Osteoblast (primary cell): ENCODE measurements at places on chromosomes 4 and X. TPM values are rescaled to one million over a fixed set of nuclear protein-coding genes. Genes with fewer than 3 reads are reported as not detected.

Gene UGT2A1
- not detected in 2 replicates for total RNA-seq

Gene ETDB
- total RNA-seq, result not detected in 2 replicates

Gene AADAT
- total RNA-seq, result 4.0 and 6.5 TPM in 2 replicates

Gene IGSF1
- 0.29 and 1.1 TPM in 2 replicates for total RNA-seq

Gene SGMS2
- total RNA-seq, result 148 and 149 TPM in 2 replicates

Gene ZDHHC15
- total RNA-seq, result 0.59 and 1.1 TPM in 2 replicates

Gene CT83
- total RNA-seq, result not detected in 2 replicates

Gene ENPEP
- total RNA-seq, result 0.59 and 1.1 TPM in 2 replicates

Gene ZNF630
- 0.72 and 2.1 TPM in 2 replicates for total RNA-seq

Gene RNF128
- total RNA-seq, result 0.59 and 0.72 TPM in 2 replicates

Gene TNMD
- not detected in 2 replicates for total RNA-seq

Gene VEGFD
- total RNA-seq, result under 0.01 and 0.36 TPM in 2 replicates

Gene PAK3
- 1.4 and 2.4 TPM in 2 replicates for total RNA-seq

Gene IL2RG
- not detected in 2 replicates for total RNA-seq

Gene OSTC
- 256 and 312 TPM in 2 replicates for total RNA-seq

Gene HDX
- total RNA-seq, result 5.1 and 5.3 TPM in 2 replicates

Gene RBM47
- 1.8 and 2.2 TPM in 2 replicates for total RNA-seq

Gene RS1
- total RNA-seq, result not detected in 2 replicates

Gene BMP3
- total RNA-seq, result not detected in 2 replicates

Gene GLOD5
- not detected in 2 replicates for total RNA-seq

Gene SYN1
- under 0.01 TPM in 2 replicates for total RNA-seq

Gene PCDH19
- 0.36 and 0.59 TPM in 2 replicates for total RNA-seq

Gene ZNF718
- 5.6 and 5.8 TPM in 2 replicates for total RNA-seq

Gene ZNF157
- under 0.01 TPM in 1 of 2 replicates, not detected in the other for total RNA-seq

Gene UGT2B10
- not detected in 2 replicates for total RNA-seq

Gene CISD2
- total RNA-seq, result 25.6 and 26.4 TPM in 2 replicates

Gene BEND2
- not detected in 2 replicates for total RNA-seq

Gene ASB11
- total RNA-seq, result not detected in 2 replicates

Gene TMPRSS11A
- total RNA-seq, result not detected in 2 replicates

Gene TCP11X2
- total RNA-seq, result not detected in 2 replicates

Gene PRSS48
- not detected in 2 replicates for total RNA-seq

Gene SLC10A4
- total RNA-seq, result not detected in 2 replicates

Gene SLBP
- 51.9 and 55.7 TPM in 2 replicates for total RNA-seq

Gene FSTL5
- not detected in 2 replicates for total RNA-seq

Gene ATG4A
- total RNA-seq, result 6.9 and 9.1 TPM in 2 replicates

Gene TEX13D
- total RNA-seq, result not detected in 2 replicates

Gene BANK1
- total RNA-seq, result 1.8 and 2.7 TPM in 2 replicates

Gene XAGE1B
- not detected in 2 replicates for total RNA-seq

Gene LIMCH1
- total RNA-seq, result 6.5 and 9.0 TPM in 2 replicates

Gene CFAP99
- total RNA-seq, result under 0.01 TPM in 2 replicates

Gene CRMP1
- total RNA-seq, result under 0.01 TPM in 2 replicates

Gene CPE
- 6.9 and 8.5 TPM in 2 replicates for total RNA-seq

Gene HELT
- total RNA-seq, result not detected in 2 replicates

Gene MAP7D2
- total RNA-seq, result under 0.01 and 0.36 TPM in 2 replicates

Gene RGN
- total RNA-seq, result 2.5 and 4.4 TPM in 2 replicates

Gene ANOS1
- 1.1 and 1.5 TPM in 2 replicates for total RNA-seq

Gene ATOH1
- total RNA-seq, result not detected in 2 replicates

Gene NDNF
- total RNA-seq, result 9.8 and 11.5 TPM in 2 replicates

Gene ART3
- total RNA-seq, result under 0.01 TPM in 1 of 2 replicates, not detected in the other

Gene KDM5C
- total RNA-seq, result 104 and 122 TPM in 2 replicates

Gene SPANXN4
- not detected in 2 replicates for total RNA-seq

Gene GPC3
- not detected in 2 replicates for total RNA-seq

Gene ANTXR2
- total RNA-seq, result 86.9 and 97.4 TPM in 2 replicates

Gene MAGED1
- 257 and 258 TPM in 2 replicates for total RNA-seq

Gene SH2D1A
- total RNA-seq, result not detected in 2 replicates

Gene POF1B
- not detected in 2 replicates for total RNA-seq

Gene SPANXA2
- total RNA-seq, result 0.29 TPM in 1 of 2 replicates, not detected in the other
